SK-N-SH (cell line): ENCODE measurements at places on chromosomes 1 and 21. TPM values are rescaled to one million over a fixed set of nuclear protein-coding genes. Genes with fewer than 3 reads are reported as not detected.

The TRABD2B gene
- 0.02 and 0.03 TPM in 2 replicates for polyA plus RNA-seq

The KCNE2 gene
- 0.05 TPM in 1 of 2 replicates, not detected in the other for polyA plus RNA-seq

The SYT6 gene
- not detected in 2 replicates for polyA plus RNA-seq

- no peak for DNase-seq
Measured at GRCh38 chr1:36669262-36669661, 186.5 kb upstream of the CSF3R start.

GRCh38 chr1:100615686-100616085, 77.7 kb downstream of the GPR88 start:
- DNase-seq: no peak
